ENCODE measurements at places on chromosomes 5 and 9.

- peak; percentile 95 for DNase-seq
Observed at GRCh38 chr5:156367597-156367996, 40.6 kb downstream of the SGCD start.

DNA sequence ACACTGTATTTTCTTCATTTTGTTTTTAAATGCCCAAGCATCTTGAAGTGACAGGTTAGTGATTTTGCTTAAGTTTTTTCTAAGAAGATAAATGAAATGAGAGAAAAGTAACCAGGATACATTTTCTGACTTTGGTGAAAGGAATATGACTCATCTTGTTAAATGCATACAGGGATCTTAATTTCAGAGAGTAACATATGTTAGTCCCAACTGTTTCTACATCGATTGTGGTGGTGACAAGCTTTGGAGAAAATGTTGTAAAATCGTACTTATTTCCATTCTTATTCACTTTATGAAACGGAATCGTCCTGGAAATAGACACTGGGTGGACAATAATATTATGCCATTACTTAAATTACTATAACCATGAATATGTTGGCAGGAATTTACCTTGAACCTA is 107.5 kb downstream of the KCNN2 start:
- no peak for DNase-seq

DNA sequence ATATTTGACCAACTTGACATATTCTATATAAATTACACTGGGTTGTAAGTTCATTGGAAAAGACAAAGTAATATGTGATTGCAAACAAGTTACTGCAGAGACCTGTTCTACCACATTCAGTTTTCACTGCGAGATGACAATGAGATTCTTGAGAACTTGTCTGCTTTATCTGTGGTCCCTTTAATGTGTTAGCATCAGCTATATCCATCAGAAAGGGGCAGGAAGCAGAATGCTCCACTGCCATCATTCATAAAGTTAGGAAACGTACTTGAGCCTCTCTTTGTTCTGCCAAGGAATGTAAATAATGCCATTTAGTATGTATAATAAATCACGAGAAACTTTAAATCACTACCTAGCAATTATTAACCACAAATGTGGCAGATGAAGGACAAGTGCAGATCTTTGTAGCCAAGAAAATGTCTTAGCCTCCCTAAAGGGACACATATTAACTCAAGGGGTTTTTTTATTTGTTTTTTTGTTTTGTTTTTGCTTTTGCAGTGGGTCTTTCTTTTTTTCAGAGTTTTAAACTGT is 59.4 kb downstream of the GIN1 start:
- DNase-seq = no peak

DNA sequence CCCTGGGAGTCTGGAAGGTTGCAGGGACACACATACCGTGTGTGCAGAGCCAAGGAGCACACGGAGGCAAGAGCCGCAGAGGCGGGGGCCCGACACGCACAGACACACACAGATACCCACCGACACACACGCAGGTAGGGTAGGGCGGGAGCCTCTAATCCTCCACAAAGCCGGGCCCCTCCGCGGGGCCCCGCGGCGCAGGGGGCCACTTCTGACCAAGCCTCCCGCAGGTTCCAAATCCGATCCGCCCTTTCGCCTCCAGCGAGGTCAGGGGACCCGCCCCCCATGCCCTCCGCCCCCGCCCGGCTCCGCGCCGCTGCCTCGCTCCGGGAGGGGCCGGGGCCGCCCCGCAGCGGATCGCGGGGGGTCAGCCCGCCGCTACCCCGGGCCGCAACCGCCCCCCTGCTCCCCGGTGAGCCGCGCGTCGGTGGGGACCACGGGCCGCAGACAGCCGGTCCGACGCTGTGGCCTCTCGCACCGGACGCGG is 1.4 kb upstream of the LMX1B start:
- DNase-seq = no peak

GRCh38 chr9:98158071-98158831 is 34.2 kb downstream of the CORO2A start:
- DNase-seq = no peak

- DNase-seq = no peak
Observed at GRCh38 chr5:88681211-88681803, 201.7 kb downstream of the MEF2C start.

GRCh38 chr5:14977058-14977685 is 105.6 kb upstream of the ANKH start:
- DNase-seq = no peak

GRCh38 chr5:146873186-146873917 is 5.2 kb downstream of the PPP2R2B start:
- DNase-seq = peak; percentile 15
